ENCODE measurements at places on chromosomes 7 and 10. TPM values are rescaled to one million over a fixed set of nuclear protein-coding genes. Genes with fewer than 3 reads are reported as not detected.

DNA sequence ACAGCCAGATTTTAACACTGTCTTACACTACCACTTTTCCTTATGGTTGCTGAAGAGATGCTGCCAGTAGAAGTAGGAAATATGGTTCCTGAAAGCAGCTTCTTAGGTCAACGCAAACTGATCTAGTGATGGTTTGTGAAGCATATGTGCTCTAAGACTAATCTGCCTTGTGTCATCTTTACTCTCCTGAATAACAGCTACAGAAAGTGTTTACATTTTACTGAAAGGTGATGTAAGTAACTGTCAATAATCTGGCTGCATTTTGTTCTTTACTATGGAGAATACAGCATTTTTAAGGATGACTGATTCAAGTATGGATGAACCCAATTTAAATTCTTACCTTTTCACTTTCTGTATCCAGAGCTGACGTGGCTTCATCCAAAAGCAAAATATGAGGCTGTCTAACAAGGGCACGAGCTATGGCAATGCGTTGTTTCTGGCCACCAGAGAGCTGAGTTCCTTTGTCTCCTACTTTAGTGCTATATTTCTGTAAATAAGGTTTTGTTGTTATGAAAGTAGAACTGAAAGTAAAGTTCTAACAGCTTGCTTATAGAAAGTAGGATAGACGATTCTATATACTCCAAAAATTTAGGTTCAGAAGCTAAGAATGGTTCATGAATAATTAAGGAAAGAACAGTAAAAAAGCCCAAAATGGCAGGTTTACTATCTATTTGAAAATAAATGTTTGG is 30.2 kb upstream of the ABCB4 start:
- H3K27me3 ChIP-seq: no peaks in the 10 kb centered on the region
- H3K4me3 ChIP-seq: no peak overlapping the region
- H3K36me3 ChIP-seq: no peaks in the 10 kb centered on the region
- DNase-seq: no peak
- no peaks in the 10 kb centered on the region for H3K4me1 ChIP-seq

- H3K36me3 ChIP-seq: no peaks in the 10 kb centered on the region
- peaks cover 1% of the 10 kb centered on the region for H3K27me3 ChIP-seq
- no peaks in the 10 kb centered on the region for H3K4me1 ChIP-seq
- H3K27ac ChIP-seq: no peak overlapping the region
Observed at GRCh38 chr7:80463272-80463920, 48.5 kb downstream of the GNAT3 start.

- no peak for DNase-seq
- H3K27me3 ChIP-seq: no peaks in the 10 kb centered on the region
- no peaks in the 10 kb centered on the region for H3K36me3 ChIP-seq
- no peak overlapping the region for H3K4me3 ChIP-seq
- H3K4me1 ChIP-seq: peaks cover 4% of the 10 kb centered on the region
Observed at GRCh38 chr7:51072281-51072680, 244.3 kb downstream of the COBL start.

DNA sequence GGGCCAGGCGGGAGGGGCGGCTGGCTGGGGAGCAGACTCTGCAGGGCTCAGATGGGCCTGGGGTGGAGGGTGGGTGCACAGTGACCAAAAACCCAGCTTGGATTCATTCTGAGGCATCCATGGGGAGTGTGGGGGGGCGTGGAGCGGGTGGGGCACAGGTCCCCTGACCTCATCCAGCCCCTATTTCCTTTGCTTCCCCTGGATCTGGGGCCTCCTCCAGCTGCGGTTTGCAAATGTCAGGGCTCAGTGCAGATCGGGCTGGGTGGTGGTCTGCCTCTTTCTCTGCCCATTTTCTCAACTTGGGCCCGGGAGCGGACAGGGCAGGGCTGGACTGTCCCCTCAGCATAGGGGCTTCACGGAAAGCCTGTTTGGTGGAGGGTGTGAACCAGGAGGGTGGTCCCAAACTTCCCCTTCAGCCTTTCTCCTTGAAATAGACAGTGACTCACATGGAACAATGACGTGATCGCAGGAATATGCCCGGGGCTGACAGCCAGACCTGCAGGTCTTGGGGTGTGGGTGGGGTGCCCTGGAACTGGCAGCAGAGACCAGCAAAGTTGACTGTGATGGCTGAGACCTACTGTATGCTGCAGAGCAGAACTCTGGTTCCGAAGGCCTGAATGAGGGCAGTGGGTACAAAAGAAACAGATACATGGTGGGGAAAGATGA is 72.9 kb upstream of the PODXL start:
- DNase-seq: no peak
- no peaks in the 10 kb centered on the region for H3K36me3 ChIP-seq
- peaks cover 23% of the 10 kb centered on the region for H3K27me3 ChIP-seq
- no peak overlapping the region for H3K4me3 ChIP-seq
- H3K27ac ChIP-seq: no peak overlapping the region

DNA sequence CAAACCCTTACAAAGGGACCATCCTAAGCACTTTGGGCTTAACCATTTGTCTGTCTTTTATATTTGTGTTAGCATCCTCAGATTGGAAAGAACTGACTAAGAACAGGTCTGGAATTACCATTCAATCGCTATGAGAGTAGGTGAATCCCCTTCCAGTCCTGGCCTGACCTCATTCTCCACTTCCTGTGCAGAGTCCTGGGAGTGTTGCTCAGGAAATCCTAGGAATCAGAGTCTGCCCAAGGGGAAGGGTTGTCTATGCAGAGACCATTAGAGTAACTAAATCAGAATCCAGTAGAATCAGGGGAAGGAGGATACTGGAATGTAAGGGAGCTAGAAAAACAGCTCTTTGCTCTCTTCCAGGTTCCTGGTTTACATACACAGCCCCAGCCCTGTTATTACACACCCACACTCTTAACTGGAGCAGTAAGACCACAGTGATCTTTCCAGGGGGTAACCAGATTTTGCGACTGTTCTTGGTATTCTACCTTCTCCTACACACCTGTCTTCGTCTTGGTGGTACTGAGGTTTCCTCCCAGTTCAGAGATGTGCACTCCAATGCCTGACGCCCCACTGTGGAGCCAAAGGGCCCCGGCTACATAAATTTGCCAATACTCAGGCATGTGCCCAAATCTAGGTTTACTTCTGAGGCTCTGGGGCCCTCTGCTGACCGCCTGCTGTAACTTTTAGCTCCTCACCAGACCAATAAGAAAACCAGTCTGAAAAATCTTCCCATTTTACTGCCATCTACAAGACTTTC is 103.7 kb downstream of the RNF216 start:
- no peaks in the 10 kb centered on the region for H3K27me3 ChIP-seq
- H3K36me3 ChIP-seq: no peaks in the 10 kb centered on the region
- H3K4me1 ChIP-seq: peaks cover 59% of the 10 kb centered on the region
- DNase-seq: peak; percentile 48

DNA sequence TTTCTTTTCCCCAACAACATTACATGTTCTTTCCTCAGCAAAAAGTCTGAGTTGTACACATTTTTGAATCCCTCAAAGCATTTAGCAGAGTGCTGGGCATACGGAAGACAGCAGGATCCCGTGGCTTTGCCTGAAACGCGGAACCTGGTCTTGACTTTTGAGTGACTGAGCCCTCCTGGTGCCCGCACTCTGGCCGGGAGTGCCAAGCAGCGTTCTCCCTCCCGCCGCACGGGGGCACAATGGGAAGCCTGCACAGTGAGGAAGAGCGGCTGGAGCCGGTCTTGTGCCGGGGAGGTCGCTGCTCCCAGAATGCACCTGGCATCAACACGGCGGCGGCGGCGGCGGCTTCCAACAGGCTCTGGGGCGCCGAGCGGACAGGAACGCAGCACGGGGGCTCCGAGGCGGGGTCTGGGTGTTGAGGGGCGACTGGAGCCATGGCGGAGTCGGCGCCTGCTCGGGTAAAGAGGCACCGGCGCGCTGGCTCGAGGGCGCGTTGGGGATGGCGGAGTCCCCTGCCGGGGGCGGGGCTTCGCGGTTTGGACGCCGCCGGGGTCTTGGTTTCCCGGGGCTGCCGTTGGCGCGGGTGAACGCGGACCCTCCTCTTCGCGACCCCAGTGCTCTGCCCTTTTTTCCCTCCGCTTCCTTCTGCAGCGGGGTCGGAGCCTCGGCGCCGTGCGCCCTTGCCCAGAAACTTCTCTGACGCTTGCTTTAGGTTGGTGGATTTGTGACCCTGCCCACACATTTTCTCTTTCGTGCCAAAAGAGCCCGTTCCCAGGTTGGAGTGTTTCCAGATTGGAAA is at the start of gene ZNF212:
Gene ZNF212 (plus strand): TSS at position 307 of the 799 bp plus-strand sequence. CDS start 128 bp downstream, at position 435.
- peaks cover 7% of the 10 kb centered on the region for H3K27me3 ChIP-seq
- H3K36me3 ChIP-seq: peaks cover 13% of the 10 kb centered on the region

GRCh38 chr7:30155481-30155880 is 20.7 kb downstream of the MTURN start:
- H3K27me3 ChIP-seq: no peaks in the 10 kb centered on the region
- no peak overlapping the region for H3K4me3 ChIP-seq
- peaks cover 37% of the 10 kb centered on the region for H3K4me1 ChIP-seq
- no peak overlapping the region for H3K27ac ChIP-seq
- no peaks in the 10 kb centered on the region for H3K36me3 ChIP-seq

DNA sequence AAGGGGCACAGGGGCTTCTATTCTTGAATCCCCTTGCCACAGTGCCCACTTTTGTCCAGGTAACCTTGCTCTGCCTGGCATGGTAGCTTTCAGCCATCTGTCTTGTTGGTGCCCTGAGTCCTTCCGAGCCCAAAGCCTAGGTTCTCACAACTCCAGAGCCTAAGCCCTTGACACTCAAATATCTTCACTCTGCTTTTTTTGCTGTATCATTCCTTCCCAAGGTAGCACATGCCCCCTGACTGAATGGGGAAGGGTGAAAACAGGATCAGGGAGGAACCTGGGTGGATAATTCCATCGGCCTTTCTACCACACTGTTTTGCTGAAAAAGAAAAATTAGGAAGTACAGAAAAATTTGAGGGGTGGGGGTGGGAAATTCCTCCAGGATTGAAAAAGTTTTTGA is 37.6 kb downstream of the LDB3 start:
- H3K27me3 ChIP-seq: no peaks in the 10 kb centered on the region
- H3K4me1 ChIP-seq: peaks cover 15% of the 10 kb centered on the region
- H3K4me3 ChIP-seq: no peak overlapping the region
- no peaks in the 10 kb centered on the region for H3K36me3 ChIP-seq

DNA sequence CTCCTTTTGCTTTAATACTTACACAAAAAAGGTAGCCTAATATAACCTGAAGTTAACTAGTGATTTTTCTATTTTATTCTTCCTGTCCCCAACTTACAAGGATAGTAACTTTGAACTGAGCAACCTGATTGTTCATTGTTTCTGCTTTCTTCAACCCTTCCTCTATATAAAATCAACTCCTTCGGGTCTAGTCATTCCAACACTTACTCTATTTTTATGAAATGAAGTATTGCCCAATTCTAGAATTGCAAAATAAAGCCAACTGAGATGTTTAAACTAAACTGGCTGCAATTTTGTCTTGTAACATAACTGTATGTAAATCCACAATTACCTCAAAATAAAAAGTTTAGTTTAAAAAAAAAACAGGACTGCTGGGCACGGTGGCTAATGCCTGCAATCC is 20.3 kb upstream of the DNA2 start:
- H3K27ac ChIP-seq: no peak overlapping the region
- no peaks in the 10 kb centered on the region for H3K27me3 ChIP-seq
- H3K4me3 ChIP-seq: no peak overlapping the region
- no peaks in the 10 kb centered on the region for H3K4me1 ChIP-seq
- peaks cover 4% of the 10 kb centered on the region for H3K36me3 ChIP-seq

DNA sequence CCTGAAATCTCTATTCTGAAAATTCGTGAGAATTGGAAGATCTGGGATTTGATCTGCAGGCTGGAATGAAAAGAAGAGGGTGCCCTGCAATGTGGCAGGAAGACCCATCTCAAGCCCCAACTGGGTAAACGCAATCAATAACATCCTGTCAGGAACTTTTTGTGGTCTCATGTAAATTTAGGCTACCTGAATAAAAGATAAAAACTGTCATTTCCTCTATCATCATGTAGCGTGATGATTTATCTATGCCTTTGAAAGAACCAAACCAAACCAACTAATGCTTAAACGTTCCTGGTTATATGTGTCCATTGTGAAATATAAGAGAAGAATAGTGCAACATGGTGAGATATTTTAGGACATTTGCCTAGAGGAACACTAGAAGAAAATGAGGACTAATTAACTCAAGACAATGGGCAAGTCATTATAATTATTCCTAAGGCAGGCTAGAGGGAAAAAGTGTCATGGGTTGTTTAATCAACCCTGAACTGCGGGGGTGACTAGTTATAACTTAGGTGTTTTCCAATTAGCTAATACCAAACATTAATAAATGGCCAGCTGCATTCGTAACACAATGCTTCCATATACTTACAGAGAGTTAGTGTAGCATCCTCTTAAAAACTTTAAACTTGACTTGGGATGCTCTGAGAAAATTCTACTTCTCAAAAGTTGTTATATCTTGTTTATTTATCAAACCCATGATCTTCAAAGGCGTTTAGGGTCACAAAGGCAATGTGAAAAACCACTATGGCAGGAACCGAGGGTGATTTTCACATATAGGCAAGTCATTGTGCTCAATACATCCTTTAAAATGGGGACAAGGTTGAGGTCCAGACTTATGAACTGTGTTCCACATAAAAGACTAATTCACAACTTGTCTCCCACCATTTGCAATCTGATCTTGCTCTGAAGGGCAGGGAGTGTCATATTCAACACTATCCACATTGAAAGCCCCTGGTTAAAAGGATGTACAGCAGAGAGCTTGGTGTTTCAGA is 48.6 kb upstream of the ADO start:
- H3K27me3 ChIP-seq: no peaks in the 10 kb centered on the region
- no peak for DNase-seq
- H3K27ac ChIP-seq: no peak overlapping the region
- peaks cover 1% of the 10 kb centered on the region for H3K36me3 ChIP-seq

DNA sequence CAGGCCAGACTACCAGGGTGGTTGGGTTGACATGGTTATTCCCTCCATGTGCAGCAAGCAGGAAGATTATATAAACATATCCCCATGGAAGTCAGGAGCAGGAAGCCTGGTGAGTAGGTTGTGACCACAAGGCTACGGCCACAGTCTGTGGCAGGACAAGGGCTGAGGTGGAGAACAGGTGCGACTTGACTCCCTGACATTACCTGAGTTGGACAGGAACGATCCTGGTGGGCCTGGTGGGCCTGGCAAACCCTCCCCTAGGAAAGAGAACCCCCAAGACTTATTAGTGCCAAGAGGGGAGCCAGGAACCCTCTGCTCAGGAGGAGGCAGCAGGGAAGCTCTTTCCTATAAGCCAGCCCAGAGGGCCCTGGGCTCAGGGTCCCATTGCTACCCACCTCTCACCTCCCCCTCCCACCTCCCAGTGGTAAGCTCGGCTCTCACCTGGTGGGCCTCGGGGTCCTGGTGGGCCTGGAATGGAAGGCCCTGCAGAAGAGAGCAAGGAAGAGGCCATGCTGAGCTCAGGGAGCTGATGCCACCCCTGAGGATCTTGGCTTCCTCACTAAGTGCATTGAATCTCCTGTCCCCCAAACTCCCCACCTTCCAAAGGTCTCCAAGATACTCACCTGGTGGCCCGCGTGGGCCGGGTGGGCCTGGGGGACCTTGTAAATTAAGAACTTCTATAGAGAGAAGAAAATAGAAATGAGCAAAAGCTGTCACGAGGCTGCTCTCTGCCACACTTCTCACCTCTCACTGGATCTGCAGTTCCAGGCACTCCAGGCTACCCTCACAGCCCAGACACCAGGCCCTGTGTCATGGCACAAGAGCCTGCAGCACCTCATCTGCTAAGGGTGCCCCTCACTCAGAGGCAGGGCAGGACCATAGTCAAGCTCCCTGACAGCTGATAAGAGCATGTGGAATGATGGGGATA is 44.6 kb downstream of the COL17A1 start:
- no peaks in the 10 kb centered on the region for H3K4me1 ChIP-seq
- no peaks in the 10 kb centered on the region for H3K36me3 ChIP-seq
- no peak for DNase-seq
- H3K4me3 ChIP-seq: no peak overlapping the region

ITPRIP gene
- total RNA-seq: 27.8 TPM

SLC39A12 gene
- not detected for total RNA-seq

CPA1 gene
- not detected for total RNA-seq

TUBAL3 gene
- total RNA-seq: not detected

Measured in activated T-cell treated with anti-CD3 and anti-CD28 coated beads, Interleukin-2, amount 50 U/mL, for 72 hours (primary cell).